ENCODE measurements at places on chromosomes 2 and 18.

- no peak for DNase-seq
These were observed 662.2 kb downstream of the XIRP2 start for GRCh38 chr2:167550448-167550847.

GRCh38 chr2:204604061-204604460 is 58.8 kb downstream of the PARD3B start:
- DNase-seq = no peak

- DNase-seq = no peak
These were observed 19.0 kb upstream of the FAM178B start for GRCh38 chr2:97005353-97005752.

GRCh38 chr2:113700186-113700841 is 56.1 kb downstream of the SLC35F5 start:
- DNase-seq = no peak

GRCh38 chr2:217415316-217415715 is 555.5 kb upstream of the TNP1 start:
- DNase-seq = no peak

- no peak for DNase-seq
These were observed 8.2 kb upstream of the GAREM2 start for GRCh38 chr2:26164641-26165211.

DNA sequence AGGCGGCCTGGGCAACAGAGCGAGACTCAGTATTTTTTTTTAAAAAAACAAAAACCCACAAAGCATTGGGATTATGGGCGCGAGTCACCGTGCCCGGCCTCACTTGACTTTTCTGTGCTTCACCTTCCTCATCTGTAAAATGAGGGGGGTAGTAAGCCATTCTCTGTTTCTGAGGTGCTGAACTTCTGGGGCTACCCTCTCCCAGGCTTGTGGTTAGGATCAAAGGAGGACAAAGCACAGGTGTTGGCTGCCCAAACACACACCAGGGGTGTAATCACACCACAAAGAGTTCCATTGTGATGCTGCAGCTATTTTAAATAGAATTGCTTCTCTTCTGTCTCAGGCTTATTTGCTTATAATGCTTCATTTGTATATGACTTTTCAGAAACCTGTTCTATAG is 35.8 kb upstream of the INHBB start:
- no peak for DNase-seq

DNA sequence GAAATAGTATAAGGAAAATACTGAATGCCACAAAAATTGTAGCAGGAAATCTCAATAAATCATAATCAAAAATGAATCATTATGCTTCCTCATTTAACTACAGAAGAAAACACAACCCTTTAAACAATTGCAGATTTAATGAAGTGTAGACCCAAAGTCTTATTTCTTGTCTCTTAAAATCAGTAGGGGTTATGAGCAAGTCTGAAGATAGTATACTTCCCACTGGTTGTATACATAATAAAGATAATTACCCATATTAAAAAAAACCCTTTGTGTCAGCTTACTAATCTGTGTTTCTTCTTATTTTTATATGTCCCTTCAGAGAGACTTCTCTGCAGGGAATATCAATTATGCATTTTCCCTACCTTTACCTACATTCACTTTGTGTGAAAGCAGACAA is 504.7 kb downstream of the ERBB4 start:
- no peak for DNase-seq

GRCh38 chr2:2850218-2850755 is 519.2 kb upstream of the MYT1L start:
- DNase-seq = no peak

DNA sequence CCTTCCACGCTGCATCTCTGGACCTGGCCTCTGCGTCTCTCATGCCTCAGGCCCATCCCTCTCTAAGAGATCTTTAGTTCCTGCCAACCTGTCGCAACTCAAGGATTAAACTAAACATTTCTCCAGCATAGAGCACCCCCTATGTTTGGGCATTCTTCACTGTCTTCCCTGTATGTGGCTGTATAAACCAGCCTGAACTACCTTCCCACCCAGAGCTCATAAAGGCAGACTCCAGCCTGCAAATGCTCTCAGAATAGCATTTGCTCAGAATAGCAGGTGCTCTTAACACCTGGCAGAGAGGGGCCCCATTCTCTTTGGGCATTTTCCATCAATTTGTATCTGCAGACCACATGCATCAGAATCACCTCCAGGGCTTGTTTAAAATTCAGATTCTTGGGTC is 83.4 kb downstream of the EHD3 start:
- DNase-seq = no peak

DNA sequence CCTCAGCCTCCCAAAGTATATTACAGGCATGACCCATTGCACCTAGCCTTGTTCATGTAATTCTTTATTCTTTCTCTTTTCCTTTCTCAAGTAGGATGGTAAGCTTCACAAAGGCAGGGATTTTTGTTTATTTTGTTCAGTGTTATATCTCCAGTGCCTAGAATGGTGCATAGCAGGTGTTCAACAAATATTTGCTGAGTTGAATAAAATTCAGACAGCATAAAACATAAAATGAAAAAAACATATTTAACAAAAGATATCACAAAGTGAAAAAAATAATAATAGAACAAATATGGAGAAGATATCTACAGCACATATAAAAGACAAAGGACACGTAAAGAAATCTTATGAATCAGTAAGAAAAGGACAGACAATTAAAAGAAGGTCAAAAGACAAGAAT is 8.8 kb downstream of the PREPL start:
- DNase-seq = no peak

DNA sequence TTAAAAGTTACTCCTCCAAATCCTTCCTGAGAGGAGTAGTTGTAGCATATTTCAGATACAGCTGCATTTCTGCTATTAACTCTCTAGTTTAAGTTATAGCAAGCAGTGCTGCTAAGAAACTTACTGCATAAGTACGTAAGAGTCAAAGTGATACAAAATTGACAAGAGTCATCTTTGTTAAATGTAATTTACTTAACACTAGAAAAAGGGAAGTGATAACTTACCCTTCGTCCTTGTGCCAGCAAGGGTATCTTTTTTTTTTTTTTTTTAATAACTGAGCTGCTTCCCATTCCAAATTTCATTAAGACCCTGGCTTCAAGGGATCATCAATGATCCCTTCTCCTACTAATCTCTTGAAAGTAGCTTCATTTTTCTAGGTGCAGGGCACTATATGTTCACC is 493.0 kb downstream of the PLCL1 start:
- DNase-seq = no peak

DNA sequence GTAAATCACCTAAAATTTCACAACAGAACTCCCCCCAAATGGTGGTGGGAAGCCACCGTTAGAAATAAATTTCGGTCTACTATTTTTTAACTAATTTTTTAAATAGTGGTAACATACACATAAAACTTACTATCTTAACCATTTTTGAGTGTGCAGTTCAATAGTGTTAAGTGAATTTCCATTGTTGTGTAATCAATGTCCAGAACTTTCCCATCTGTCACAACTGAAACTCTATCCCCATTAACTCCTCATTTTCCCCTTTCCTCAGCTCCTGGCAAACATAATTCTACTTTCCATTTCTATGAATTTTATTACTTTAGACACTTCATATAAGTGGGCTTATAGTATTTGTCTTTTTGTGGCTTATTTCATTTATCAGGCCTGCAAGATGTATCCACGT is 34.1 kb upstream of the HNMT start:
- DNase-seq = no peak

GRCh38 chr2:38159597-38159996 is 83.6 kb upstream of the CYP1B1 start:
- no peak for DNase-seq

DNA sequence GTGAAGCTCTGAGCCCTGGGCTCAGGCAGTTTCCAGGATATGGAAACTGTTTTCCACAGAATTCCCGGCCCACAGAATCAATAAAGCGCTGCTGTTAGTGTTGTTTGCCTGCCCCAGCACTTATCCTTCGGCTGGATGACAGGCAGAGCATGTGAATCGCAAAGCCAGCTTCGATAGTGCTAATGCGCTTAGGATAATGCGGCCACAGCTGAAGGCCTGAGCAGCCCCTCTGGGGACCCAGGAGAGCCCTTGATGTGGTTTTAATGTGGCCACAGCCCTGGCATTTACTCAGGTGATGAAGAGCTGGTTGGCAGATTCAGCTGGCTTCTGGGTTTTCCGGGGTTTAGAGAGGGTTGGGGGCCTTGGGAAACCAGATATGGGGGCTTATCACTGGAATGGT is 23.7 kb downstream of the PCARE start:
- DNase-seq = no peak

GRCh38 chr18:28834889-28835288 is 658.0 kb upstream of the CDH2 start:
- no peak for DNase-seq

DNA sequence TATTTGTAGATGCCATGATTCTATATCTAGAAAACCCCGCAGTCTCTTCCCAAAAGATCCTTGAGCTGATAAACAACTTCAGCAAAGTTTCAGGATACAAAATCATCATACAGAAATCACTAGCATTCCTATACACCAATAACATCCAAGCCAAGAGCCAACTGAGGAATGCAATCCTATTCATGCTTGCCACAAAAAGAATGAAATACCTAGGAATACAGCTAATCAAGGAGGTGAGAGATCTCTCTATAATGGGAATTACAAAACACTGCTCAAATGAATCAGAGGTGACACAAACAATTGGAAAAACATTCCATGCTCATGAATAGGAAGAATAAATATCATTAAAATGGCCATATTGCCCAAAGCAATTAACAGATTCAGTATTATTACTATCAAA is 551.4 kb upstream of the SLC39A10 start:
- DNase-seq = no peak

Data from stimulated activated CD4-positive, alpha-beta T cell treated with anti-CD3 and anti-CD28 coated beads, Interleukin-1b, Interleukin-23, amount 100 ng/mL, for 1 hour (primary cell).